Muscle of back (tissue), 13 donors: ENCODE measurements at places on chromosomes 5 and 9.

DNA sequence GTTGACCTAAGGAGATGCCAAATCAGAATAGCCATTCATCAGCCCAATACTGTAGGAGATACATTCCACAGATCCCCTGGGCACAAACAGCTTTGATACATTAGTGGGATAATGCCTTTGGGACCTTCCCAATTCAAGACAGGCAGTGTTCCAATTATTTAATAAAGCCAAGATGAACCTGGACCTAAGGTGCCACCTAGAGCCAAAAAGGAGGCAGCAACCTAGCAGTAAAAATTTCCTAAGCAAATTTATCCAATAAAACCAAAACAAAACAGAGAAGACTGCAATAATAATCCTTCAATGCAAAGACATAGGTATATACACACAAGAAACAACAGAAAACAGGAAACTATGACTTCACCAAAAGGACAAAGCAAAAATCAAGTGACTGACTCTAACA, 253.0 kb downstream of the HINT1 start:
- DNase-seq = no peak

GRCh38 chr9:109316207-109316640, 4.6 kb downstream of the EPB41L4B start:
- DNase-seq = no peak

DNA sequence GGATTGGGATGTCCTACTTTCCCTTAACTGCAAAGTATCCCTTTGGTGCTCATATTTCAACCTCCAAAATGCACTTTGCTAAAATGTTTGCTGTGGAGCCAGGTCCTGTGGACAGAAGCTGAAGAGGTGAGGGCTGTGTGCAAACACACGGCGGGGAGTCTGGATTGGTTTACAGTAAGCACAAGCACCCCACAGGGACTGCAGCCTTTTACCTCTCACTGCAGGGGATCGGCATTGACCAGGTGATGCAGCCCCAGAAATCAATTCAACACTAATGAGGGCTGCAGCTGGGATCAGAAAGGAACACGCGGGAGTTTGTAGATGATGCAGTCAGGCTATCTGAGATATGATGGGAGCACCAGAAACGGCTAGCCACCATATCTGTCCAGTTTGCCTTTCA, 450.9 kb downstream of the CCDC171 start:
- no peak for DNase-seq

DNA sequence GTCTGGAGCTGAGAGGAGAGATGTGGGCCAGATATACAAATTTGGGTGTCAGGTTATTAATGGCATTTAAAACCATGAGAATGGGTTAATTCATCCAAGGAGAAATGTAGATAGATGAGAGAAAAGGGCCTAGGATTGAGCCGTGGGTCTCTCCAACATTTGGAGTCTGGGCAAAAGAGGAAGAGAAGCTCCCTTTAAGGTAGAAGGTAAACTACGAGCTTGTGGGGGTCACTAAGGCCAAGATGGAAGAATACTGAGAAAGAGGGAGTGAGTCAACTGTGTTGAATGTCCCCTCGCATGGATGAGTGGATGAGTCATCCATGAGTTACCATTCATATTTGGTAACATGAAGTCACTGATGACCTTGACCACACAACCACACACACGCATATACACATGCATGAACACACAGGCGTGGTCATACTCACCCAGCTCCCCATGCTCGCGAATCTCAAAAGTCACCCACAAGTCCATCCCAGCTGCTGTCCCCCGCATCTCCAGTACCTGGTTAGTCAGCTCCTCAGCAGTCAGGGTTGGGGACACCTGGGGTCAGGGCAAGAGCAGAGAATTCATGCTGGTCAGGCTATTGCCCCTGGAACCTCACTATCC, 6.8 kb upstream of the FCHSD1 start:
- DNase-seq = peak; percentile 81

DNA sequence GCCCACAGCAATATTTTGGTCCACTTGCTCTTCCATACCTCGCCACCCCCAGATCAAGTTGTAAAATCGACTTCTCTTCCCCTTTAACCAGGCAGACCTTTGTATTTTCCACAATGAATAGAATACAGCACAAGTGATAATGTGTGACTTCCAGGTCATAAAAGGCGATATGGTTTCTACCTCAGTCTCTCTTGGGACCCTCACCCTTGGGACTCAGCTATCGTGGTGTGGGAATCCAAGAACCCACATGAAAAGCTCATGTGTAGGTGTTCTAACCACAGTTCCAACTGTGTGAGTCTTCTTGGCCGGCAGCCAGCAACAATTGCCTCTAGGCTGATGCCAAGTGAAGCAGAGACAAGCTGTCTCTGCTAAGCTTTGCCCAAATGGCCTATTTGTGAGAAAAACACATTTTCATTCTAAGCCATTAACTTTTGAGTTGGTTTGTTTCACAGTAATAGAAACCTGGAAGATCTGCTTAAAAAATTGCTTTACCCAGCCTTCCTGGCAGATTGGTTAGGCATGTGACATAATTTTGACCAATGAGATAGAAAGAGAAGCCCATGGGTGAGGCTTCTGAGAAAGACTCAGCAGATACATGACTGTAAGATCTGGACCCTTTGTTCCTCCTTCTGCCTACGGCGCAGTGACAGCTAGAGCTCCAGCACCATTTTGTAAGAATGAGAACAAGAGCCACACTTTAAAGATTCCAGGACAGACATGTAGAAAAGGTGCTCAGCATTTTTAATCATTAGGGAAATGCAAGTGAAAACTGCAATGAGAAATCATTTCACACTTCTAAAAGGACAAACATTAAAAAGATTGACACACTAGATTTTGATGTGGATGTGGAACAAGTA, 18.3 kb upstream of the MLLT3 start:
- DNase-seq = no peak
